ENCODE measurements at places on chromosomes 2 and 18.
A peak's percentile ranks its signal among the peaks of the same experiment; 100 is the strongest.

DNA sequence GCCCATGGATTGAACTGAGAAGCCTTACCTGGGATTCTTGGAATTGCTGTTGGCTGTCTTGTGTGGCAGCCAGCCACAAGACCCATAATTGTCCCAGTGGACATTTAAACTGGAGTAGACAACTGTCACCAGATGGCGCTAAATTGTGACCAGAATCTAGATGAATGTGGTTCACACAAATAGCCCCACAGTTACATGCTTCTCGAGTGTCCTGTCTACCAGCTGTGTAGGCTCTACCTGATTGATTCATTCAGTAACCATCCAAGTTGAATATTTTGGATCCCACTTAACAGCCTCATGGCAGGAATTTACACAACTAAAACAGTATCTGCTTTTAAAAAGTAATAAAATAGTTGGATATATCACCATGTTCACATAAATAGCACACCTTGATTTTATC, 73.2 kb downstream of the MAP4K4 start:
- no peak for DNase-seq

DNA sequence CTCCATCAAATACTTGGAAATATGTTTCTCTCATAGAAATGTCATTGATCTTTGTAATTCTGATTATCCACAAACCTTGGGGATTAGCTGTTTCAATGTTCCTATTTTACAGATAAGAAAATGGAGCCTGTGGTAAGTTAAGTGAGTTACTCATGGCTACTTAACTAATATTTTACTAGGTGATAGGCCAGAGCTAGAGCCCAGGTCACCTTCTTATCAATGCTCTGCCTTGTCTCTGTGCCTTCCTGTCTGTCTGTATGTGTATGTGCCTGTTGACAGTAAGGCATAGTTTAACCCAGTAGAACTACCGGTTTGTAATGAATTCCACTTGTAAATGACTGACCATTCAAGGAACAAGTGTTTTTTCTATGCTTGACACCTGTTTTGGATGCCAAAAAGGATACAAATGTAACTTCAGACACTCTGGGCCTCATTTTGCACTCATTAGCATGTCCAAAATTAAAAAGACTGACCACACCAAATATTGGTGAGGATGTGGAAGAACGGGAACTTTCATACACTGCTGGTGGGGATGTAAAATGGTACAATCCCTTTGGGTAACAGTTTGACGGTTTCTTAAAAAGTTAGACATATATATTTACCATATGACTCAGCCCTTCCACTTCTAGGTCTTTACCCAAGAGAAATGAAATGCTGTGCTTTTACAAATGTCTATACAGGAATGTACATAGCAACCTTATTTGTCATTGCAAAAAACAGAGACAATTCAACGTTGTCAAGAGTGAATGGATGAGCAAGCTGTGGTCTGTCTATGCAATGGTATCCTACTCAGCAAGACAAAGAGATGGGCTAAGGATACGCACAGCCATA, 19.6 kb upstream of the IL1A start:
- no peak for DNase-seq

DNA sequence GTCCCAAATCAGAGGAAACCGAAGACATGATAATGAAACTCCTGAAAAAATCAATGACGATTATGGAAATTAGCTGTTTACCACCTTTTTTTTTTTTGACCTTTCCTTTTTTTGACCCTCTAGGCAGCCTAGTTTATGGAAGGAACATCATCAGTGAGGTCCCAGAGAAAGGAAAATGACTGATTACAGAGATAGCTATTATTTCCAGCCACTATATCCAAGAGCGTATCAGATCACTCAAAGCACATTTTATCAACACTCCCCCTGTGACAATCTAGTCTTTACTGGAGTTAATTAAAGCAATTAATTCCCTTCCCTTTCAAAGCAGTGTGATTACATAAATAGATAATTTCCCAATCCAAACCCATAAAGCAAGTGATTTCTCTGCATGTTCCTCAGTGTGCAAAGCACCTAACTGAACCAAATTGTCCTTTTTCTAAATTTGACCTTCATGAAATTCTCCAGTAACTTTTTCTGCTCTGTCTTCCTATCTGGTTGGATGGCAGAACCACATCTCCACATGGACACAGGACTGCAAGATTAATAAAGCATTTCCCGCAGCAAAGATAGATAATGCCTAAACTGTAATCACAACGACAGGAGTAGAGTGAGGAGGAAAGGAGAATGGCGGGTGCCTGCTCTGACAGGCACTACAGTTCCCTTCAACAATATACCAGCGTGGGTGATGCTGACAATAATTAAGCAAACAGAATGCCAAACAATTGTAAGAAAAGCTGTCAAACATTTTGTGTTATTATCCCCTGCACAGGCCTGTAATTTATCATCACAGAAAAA, 194.4 kb downstream of the SLC8A1 start:
- no peak for DNase-seq

DNA sequence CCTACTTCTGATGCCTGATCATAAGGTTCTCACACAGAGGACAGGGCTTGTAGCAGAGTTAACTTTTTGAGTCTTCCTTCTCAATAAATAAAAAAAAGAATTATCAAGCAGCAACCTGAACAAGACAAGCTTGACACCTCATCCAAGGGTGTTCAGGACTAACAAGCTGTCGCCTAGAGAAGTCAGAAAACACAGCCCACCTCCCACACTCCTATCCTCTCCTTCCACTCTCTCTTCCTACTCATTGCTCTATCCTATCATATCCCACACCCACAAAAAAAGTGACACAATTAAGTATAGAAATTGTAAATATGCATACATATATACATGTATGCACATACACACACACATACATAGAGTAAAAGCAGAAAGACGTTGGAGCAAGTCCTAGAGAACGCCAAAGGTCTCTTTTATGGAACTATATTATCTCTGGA, 5.4 kb downstream of the NBAS start:
- no peak for DNase-seq

GRCh38 chr2:62304429-62305417, 108.8 kb downstream of the B3GNT2 start:
- DNase-seq, result no peak

GRCh38 chr2:141699573-141699972, 431.2 kb downstream of the LRP1B start:
- no peak for DNase-seq

GRCh38 chr18:29063346-29063745, 886.4 kb upstream of the CDH2 start:
- DNase-seq, result no peak

DNA sequence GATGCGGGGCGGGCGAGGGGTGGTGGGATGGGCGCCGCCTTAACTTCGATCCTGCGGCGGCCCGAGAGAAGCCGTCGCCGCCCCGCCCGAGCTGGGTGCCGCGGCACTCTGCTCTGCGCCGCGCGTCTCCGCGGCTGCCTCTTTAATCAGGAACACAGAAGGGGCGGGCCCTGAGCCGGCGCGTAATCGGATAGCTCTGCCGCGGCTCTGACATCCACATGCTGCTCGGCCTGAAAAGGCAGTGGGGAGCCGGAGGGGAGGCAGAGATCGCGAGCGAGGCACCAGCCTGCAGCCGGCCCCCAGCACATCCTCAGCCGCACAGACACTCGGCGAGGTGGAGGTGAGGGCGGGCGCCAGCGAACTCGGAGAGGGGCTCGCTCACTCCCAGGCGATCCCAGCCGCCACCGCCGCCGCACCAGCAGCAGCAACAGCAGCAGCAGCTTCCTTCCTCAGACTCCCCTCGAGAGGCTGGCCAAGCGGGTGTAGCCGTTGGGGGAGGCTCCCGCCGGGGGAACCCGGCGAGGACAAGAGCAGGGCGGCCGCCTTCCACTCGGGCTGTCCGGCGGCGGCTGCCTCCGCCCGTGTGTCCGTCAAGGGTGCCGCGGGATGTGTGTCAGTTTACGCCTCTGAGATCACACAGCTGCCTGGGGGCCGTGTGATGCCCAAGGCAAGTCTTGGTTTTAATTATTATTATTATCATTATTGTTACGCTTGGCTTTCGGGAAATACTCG, at the start of gene NRP2:
Gene NRP2 (plus strand): TSS at position 263 of the 732 bp plus-strand sequence. CDS start 790 bp downstream, outside the sequence.
- DNase-seq, result peak; percentile 64

GRCh38 chr18:39058386-39059000, 1492.9 kb upstream of the CELF4 start:
- DNase-seq, result no peak

GRCh38 chr2:239892441-239893235, 132.5 kb downstream of the NDUFA10 start:
- DNase-seq, result no peak

DNA sequence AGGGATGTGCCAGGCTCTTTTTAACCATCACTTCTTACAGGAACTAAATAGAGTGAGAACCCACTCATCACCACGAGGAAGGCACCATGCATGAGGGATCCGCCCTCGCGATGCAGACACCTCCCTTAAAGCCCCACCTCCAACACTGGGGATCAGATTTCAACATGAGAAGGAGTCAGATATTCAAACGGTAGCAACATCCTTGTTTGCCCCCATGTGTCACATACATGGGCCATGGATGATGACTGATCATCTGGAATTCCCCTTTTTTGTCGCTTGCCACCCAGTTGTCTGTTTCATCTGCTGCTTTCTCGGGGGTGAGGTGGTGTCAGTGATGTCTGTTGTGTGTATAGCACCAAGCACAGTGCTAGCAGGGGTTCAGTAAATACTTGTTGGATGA, 57.9 kb downstream of the NCK2 start:
- DNase-seq, result peak; percentile 72

GRCh38 chr2:126368758-126369157, 287.2 kb upstream of the GYPC start:
- no peak for DNase-seq

DNA sequence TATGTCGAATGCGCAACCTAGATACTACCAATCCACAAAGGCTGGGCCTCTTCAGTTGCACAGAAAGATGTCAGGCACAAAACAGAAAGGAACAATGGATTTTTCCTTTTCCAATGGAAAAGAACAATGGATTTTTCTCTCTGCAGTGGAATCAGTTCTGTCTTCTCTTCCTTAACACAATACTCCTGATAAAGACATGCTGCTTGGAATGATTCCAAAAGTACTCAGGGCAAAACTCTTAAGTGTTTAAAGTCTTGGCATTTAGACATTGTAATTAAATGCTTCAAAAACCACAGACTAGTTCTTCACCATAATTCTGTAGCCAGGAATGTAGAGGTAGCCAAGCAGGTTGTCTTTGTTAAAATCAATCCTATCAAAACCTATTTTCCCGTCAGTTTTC, 46.7 kb upstream of the FLACC1 start:
- no peak for DNase-seq

- DNase-seq, result no peak
Measured at GRCh38 chr2:204473224-204473623, 72.1 kb upstream of the PARD3B start.

- DNase-seq, result no peak
Measured at GRCh38 chr18:60889442-60889841, 443.8 kb upstream of the CDH20 start.

DNA sequence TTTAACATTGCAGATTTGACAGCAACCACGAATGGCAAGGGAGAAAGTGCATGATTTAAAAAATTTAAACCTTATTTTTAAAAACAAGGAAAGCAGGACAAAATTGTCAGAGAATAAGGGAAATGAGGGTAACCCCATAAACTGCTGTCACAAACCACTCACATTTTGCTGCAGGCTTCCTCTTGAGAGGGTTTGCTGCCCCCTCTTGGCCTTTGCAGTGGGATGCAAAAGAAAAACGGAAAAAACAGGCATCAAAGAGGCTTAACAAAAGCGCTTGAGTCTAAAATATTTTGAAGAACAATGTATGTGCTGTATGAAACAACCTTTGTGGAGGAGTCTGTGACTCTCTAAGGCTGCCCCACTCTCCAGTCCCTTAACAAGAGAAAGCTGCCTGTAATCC, 91.6 kb downstream of the TMX3 start:
- DNase-seq, result peak; percentile 14

DNA sequence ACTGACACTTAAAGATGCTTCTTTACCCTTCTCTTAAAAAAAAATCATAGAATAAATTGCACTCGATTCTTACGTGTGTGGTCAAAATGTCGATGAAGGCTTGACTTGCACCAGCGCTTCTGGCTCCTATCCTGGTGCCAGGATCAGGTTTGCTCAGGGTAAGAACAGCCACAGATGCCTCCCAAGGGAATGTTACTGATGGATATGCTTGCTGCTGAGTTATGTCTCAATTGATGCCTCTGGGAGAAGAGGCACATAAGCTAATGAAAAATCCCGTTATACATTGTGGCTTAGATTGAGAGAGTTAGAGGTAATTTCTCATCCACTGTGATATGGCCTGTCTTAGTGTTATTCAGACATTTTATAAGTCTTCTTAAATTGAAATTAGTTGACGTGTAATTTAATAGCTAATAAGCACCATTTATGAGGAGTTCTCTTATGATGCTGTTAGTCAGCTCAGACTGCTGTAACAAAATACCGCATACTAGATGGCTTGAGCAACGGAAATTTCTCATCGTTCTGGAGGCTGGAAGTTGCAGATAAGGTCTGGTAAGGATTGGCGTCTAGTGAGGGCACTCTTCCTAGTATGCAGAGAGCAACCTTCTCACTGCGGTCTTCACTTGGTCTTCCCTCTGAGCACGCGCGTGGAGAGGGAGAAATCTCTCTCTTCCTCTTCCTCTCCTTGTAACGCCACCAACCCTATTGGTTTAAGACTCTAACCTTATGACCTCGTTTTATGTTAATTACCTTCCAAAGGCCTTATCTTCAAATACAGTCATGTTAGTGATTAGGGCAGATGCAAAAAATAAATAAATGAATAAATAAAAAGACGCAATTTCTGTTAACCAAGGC, 116.6 kb upstream of the NOSTRIN start:
- no peak for DNase-seq

DNA sequence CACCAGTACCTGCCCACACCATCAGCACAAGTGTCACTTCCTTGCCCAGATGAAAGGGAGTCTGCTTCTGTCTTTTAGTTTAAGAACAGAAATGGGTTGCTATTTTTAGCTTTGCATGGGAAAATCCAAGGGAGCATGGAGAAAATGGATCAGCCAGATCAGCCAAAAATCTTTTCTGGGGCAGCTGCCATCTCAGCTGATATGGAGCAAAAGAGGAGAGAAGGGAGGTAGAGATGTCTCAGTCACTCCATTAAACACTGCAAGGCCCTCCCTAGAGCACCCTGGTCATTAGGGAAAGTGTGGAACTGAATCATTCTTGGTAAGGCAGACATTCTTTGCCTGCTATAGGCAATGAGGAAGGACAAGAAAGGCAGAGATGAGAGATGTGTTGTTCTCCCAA, 79.9 kb downstream of the CTAGE1 start:
- no peak for DNase-seq

DNA sequence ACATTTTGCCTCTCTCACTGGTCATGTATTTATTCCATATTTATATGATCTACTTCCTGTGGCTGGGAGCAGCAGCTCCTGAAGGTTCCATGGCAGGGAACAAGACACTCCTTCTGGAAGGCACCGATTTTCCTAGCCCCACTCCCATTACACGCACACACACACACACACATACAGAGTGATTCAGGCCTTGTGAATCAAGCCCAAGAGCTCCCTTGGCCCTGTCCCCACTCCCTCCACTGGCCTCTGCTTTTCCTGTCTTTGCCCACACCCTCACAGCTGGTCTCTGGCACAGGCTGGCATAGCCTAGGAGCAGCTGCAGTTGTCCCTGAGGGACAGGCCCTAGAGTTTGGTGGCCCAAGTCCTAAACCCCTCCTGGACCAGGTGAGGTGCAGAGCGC, 201.7 kb downstream of the NAPG start:
- no peak for DNase-seq
